ENCODE measurements at places on chromosomes 4 and X.

DNA sequence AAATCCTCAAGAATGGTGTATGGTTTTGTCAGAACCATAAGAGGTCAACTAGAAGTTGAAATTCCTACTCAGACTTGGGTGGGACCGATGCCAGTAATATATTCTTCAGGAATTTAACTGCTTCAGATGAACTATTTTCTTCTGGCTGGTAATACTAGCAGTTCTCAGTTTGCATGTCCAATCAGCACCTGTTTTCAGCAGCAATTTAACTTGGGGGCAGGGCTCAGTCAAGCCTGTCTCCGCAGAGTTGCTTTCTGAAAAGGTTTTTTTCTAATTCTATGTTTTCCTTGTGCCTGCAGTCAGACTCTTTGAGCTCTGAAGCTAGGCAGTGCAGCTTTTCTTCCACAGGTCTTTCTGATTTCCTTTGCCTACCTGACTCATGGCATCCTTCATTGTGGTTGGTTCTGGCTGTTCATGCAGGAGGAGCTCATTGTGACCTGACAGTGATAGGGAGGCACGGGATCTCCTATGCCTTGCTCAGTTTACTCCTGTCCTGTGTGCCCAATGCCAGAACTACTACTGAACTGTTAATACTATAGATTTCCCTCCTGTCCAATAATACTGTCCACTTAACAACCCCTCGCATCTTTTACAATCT lies 17.3 kb upstream of the FMR1 start:
- DNase-seq = no peak

- no peak for DNase-seq
These were observed 14.3 kb upstream of the FAM13A start for GRCh38 chr4:89071311-89071710.

GRCh38 chrX:131818297-131818936 lies 204.7 kb upstream of the STK26 start:
- no peak for DNase-seq

DNA sequence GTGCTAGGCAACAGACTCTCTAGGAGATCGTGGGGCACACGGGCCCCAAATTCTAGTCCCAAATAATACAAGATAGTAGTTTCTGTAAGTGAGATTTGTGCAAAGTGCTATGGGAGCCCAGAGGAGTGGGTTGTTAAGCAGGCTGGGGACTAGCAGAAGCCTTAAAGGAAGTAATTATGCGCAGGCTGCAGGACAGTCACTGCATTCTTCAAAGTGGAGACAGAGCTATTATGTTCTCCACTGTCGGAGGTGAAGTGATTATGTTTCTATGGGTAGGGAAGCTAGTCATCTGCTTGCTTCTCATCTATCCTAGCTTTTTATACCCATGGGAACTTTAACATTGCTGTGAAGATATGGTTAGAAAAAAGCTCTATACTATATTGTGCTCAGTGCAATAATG lies 154.2 kb downstream of the CPE start:
- no peak for DNase-seq

DNA sequence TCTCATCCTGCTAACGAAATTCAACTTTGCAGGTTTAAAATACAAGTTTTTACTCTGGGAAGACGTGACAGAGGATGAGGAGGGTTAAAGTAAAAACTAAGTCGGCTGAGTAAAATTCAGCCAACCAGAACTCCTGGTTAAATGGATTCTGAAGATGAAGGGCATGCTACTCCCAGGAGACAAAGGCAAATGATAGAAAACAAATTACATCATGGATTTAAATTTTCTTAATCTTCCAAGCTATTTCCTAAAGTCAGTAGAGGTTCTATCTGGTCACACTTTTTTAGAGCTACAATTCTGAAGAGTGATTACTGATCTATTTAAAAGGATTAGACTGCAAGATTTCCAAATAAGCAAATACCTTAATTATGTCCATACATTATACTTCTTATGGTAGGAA lies 47.9 kb downstream of the ZNF827 start:
- no peak for DNase-seq

GRCh38 chr4:140238351-140239056 lies 84.5 kb upstream of the MAML3 start:
- no peak for DNase-seq

GRCh38 chr4:75686346-75686745 lies 13.1 kb upstream of the G3BP2 start:
- DNase-seq = no peak

DNA sequence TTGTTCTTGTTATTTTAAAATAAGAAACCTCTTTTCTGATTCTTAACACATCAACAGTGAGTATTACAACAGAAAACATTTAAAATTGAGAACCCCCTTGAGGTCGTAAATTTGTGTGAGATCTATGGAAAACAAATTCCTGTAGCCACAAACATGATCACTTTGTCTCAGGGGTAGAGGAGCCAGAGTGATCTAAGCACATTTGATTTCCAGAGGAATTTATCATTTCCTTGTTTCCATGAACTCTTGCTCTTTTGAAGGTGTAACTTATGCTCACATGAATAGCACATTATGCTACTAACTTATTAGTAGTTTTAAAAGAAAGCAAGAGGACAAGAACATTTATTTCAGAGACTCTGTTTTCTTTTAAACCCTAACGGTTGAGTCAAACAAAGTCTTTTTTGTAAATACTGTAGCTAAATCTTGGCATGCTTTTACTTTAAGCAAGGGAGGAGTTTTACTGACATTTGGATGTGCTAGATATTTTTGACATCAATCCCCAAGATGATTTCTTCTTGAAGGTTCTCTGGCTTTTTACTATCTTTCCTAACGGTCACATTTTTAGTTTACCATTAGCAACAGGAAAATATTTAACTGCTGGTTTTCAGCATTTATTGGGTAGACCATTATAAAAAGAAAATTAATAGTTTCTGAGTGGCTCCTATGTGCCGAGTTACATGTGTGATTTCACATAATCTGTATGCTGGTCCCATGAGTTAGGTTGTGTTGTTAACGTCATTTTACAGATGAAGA lies 27.9 kb upstream of the ZCCHC12 start:
- no peak for DNase-seq

- peak; percentile 32 for DNase-seq
These were observed 98.8 kb upstream of the IQCM start for GRCh38 chr4:149914119-149915115.
